ENCODE measurements at places on chromosomes 16 and 17.

- no peak for DNase-seq
Measured at GRCh38 chr16:84239909-84240308, at the start of gene KCNG4. Gene KCNG4 (minus strand): TSS chr16:84240012. CDS start chr16:84237485, 2,527 bp downstream.

GRCh38 chr16:30437511-30438046, 7.7 kb upstream of the DCTPP1 start:
- DNase-seq: no peak

DNA sequence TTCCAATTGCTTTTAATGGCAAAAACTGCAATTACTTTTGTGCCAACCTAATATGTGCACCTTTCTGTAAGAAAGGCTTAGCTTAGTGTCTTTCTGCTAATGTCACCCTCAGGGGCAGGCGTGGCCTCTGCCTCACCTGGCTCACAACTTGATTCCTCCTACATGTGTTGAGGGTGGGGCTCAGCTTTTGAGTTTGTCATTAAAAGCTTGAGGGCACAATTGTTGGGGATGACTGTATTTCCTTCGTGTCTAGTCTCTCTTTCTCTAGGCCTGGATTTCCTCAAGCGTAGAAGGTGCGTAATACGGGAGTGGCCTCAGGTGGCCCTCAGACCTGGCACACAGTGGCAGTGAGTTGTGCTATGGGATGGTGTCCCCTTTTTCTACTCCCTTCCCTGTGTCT, 94.4 kb downstream of the CLEC16A start:
- no peak for DNase-seq

GRCh38 chr17:17419631-17420030, 57.2 kb upstream of the MED9 start:
- DNase-seq: no peak
